Breast epithelium (tissue), 4 donors: ENCODE measurements at places on chromosomes 5 and 9. TPM values are rescaled to one million over a fixed set of nuclear protein-coding genes. Genes with fewer than 3 reads are reported as not detected.

The IFNA2 gene
- total RNA-seq, result not detected

The C6 gene
- total RNA-seq, result 113 TPM

The TRIP13 gene
- 2.3 TPM for total RNA-seq

The TSSK1B gene
- total RNA-seq, result 0.33 TPM

The RNF224 gene
- total RNA-seq, result 0.29 TPM

The DBH gene
- not detected for total RNA-seq

The GRM6 gene
- total RNA-seq, result not detected

The UBE2QL1 gene
- total RNA-seq, result 1.8 TPM

The SNX18 gene
- 33.1 TPM for total RNA-seq

The PCDHB15 gene
- total RNA-seq, result 4.2 TPM

The SPATA31C1 gene
- not detected for total RNA-seq

The HTR4 gene
- total RNA-seq, result 0.66 TPM

The FAM240B gene
- total RNA-seq, result not detected

The FGF10 gene
- total RNA-seq, result 13.9 TPM

The ZNF474 gene
- total RNA-seq, result 0.48 TPM

The OR13C3 gene
- not detected for total RNA-seq

The SPEF2 gene
- 35.9 TPM for total RNA-seq

The MYO10 gene
- total RNA-seq, result 22.6 TPM

The ALDOB gene
- total RNA-seq, result 0.66 TPM
